ENCODE measurements at places on chromosomes 3 and 15.

DNA sequence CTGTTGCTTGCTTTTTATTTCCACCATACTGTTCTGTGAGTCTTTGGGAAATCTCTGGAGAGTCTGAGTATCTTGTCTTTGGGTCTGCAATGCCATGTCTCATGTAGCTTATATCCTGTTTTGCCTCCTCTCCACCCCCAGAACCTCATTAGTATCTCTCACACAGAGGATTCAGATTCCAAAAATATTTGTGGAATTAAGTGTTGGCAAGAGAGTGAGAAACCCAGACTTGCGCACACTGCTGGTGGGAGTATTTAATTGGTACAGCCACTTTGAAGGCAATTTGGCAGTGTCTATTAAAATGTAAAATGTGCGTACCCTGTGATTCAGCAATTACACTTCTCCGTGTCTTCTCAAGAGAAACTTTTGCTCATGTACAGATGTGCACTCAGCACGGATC is 68.6 kb downstream of the ZNF621 start:
- peak; percentile 75 for DNase-seq

GRCh38 chr3:45269952-45270351 is 43.9 kb upstream of the TMEM158 start:
- no peak for DNase-seq

DNA sequence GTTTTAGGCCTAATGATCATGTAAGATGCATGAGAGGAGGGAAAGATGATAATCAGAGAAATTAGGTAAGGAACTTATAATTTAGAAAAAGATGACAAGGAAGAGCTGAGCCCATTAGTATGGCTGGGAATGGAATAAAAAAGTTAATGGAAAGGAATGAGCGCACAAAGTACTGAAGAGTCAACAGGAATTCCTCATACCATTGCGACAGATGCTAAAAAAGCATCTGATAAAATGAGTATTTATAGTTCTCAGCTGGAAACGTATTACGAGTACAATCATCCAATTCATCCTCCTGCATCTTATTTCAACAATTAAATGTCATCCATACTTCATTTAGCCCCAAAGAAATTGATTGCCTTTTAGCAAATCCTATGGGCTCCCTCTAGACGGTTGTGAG is 58.9 kb downstream of the TMCC1 start:
- peak; percentile 9 for DNase-seq

DNA sequence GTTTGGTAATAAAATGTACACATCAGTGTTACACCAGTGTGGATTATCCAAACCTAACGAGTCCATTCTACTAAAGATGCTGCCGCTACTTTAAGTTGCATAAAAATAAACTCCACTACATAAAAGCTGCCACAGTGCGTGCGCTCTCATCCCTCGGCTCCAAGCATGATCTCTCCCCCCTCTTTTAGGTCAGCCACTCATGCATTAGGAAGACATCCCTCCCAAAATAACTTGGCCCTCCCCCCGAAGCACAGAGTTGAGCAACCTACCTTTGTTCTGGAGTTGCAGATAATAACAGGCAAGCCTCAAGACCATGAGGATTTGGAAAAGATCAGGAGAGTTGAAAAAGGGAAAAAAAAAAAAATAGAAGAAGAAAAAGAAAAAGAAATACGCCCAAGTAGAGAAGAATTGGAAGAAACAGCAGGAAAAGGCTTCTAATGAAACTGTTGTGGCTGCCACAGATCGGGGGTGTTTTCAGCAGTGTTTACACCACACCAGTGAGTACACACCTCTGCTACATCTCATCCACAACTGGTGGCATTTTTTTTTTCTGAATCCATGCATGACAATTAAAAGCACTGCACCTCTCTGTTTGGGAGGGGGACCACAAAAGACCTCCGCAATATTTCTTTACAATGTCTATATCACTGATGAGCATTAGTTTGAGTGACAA is 339.2 kb downstream of the FOXP1 start:
- DNase-seq, result no peak

- no peak for DNase-seq
Measured at GRCh38 chr3:177286034-177286433, 88.8 kb upstream of the TBL1XR1 start.

Measured in A673 (cell line).